Coronary artery (tissue), 2 donors: ENCODE measurements at places on chromosomes 12 and 14.

GRCh38 chr14:36450550-36450949 is 69.5 kb downstream of the NKX2-1 start:
- no peak for DNase-seq

- DNase-seq, result no peak
These were observed 4.3 kb downstream of the COQ10A start for GRCh38 chr12:56271031-56271430.

DNA sequence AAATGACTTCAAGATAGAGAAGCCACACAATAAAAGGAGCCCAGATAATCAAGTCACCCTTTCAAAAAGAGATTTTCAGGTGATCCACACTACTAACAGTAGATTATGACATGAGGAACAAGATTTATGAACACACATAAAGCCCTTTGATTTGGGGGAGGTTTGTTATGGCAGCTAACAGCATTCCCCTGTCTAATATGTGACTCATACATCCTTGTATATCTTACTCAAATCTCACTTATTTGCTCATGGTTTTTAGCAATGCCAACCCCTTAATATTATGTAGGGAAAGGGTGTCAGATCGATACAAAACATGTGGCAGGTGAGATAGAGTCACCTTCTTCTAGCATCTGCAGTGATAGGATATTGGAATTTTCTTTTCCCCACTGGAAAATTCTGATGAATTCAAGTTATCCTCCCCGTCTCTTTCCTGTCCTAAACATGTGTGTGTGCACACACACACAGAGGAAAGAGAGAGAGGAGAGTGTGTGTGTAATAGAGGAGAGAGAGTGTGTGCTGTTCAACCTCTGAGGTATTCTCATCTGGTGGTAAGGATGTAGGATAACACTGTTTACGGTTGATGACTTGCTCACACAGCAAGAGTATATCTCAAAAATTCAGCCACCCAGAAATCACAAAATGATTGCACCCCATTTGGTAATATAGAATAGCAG is 319.9 kb downstream of the KCNC2 start:
- DNase-seq, result no peak

DNA sequence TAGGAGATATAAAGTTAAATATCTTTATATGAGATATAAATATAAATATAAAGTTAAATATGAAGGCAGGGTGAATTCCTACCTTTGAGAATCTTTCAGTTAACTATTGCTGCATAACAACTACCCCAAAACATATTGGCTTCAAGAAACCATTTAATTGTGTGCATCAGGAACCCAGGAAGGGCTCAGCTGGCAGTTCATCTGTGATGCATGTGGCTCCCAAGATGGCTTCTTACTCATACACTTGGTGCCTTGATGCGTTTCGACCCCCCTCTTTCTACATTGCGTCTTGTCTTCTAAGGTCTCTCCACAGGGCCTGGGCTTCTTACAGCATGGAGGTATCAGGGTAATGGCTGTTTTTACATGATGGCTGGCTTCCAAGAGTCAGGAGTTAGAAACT is 253.9 kb upstream of the CRY1 start:
- DNase-seq, result no peak

- DNase-seq, result no peak
These were observed 192.2 kb downstream of the SYT1 start for GRCh38 chr12:79056775-79057174.

- no peak for DNase-seq
These were observed 187.6 kb downstream of the NAV3 start for GRCh38 chr12:78018171-78018910.

DNA sequence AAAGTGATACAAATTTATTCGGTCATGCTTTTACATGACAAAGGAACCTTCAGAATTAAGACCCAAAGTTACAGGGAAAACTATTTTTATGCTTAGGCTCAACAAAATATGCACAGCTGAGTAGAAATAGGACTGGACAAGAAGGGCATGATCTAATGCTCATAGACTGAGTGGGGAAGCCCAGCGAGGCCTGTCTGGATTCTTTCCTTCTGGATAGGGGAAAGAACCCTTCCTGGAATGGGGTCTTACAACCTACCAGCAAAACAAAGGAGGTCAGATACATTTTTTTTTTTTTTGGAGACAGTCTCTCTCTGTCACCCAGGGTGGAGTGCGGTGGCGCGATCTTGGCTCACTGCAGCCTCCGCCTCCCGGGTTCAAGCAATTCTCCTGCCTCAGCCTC is 2.2 kb upstream of the DDX55 start:
- no peak for DNase-seq

DNA sequence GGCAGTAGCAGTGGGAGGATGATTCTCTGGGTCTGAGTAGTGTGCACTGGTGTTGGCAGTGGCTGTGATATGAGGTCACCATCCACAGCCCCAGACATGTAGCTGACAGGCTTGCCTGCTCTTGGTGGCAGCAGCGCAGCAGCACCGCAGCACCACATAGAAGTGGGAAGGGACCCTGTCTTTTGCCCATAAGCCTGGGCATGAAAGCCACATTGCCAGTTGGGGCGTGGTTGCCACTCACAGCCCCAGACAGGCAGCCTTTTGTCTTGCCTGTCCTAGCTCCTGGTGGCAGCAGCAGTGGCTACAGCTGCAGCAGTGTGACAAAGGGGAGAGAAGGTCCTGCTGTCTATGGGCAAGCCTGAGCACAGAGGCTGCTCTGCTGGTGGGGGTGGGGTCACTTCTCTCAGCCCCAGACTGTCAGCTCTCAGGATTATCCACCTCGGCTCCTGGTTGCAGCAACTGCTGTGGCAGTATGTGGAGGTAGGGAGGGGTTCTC is 71.5 kb downstream of the BRMS1L start:
- no peak for DNase-seq

GRCh38 chr12:2390850-2391390 is 338.1 kb downstream of the CACNA1C start:
- DNase-seq, result peak; percentile 46

DNA sequence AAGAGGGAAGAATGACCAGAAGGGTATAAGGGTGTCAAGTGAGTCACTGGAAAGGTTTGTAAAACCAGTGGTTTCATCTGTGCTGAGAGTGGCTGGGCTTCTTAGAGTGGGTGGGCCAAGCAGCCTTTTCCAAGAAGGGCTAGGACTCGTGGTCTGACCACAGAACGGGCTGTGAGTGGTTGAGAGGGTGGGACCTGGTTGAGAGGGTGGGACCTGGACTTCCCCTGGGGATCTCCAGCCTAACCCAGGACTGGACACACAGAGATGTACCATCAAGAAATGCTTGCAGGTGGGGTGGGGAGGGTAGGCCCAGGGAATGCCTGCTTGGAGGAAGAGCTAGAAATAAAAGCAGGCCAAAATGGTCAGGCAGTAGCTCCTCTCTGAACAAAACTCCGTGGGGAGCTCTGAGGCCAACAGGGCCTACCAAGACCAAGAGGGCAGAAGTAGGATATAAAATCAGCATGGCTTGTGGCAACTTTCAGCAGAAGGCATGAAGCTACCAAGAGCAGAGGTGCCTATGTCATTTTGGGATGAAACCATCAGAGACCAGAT is 140.5 kb downstream of the FOXN3 start:
- DNase-seq, result peak; percentile 43

DNA sequence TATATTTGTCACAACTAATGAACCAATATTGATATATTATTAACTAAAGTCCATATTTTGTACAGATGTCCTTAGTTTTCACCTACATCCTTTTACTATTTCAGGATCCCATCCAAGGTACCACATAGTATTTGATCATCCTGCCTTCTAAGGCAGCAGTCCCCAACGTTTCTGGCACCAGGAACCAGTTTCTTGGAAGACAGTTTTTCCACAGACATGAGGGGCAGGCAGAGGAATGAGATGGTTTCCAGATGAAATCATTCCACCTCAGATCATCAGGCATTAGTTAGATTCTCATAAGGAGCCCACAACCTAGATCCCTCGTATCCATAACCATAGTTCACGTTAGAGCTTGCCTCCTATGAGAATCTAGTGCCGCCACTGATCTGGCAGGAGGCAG is 82.8 kb upstream of the BCL2L14 start:
- DNase-seq, result no peak

DNA sequence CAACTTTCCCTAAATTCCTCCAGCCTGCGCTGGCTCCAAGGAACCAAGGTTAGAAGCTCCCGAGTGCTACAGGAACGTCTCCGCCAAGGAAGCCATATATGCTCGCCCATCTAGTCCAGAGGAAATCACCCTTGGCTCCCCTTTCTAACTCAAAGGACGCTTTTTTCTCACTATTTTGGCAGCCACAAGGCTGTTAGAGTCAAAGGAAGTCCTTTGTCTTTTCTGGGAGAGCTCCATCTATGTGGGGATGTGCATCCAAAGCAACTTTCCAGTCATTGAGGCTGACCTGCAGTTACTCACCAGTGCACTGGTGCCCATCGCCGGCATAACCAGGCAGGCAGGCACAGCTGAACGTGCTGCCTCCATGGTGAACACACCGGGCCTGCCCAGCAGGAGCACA is 37.6 kb downstream of the RTRAF start:
- DNase-seq, result no peak

GRCh38 chr12:109432431-109432830 is 44.7 kb downstream of the KCTD10 start:
- no peak for DNase-seq

GRCh38 chr12:56189918-56190694 is 823 bp upstream of the SMARCC2 start:
- DNase-seq, result peak; percentile 89

GRCh38 chr12:99135376-99135775 is 490.3 kb downstream of the APAF1 start:
- DNase-seq, result no peak

DNA sequence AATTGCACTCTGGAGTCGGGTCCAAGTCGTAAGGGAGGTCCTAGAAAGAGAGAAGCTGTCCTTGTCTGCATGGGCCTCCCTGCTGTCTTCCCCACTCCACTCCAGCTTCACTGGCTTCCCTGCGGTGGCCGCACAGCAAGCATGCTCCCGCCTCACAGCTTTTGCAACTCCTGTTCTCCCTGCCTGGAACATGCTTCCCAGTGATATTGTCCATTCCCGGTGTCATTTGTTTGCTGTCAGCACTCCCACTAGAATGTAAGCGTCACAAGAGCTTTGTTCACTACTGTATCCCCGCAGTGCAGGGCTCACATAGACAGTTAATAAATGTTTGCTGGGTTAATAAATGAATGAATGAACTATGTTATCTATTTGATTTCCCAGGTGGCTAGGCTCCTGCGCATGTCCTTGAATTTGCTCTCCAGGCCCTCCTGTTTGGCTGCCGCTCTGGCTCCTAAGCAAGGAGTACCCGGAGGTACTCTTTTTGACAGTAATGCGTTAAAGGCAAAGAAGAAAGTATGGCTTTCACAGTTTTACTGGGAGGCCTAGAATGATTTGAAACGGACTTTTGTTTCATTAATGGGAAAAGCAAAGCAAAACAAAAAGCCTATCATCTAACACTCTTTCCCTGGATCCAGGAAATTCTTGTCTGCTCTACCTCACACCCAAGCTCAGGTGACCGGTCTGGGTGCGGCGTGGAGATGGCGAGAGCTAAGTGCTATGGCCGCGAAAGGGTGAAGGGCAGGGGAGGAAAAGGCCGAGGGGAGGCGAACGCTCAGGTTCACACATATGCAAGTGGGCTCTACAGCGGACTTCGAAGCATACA is 6.2 kb upstream of the SLC7A7 start:
- DNase-seq, result no peak

- DNase-seq, result no peak
These were observed 54.5 kb downstream of the DAD1 start for GRCh38 chr14:22534547-22534946.

DNA sequence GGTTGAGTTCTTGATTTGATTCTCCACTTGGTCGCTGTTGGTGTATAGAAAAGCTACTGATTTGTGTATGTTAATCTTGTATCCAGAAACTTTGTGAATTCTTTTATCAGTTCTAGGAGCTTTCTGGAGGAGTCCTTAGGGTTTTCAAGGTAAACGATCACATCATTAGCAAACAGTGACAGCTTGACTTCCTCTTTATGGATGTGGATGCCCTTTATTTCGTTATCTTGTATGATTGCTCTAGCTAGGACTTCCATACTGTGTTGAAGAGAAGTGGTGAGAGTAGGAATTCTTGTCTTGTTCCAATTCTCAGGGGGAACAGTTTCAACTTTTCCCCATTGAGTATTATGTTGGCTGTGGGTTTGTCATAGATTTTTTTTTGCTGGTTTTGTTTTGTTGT is 12.4 kb downstream of the MTRFR start:
- DNase-seq, result no peak

DNA sequence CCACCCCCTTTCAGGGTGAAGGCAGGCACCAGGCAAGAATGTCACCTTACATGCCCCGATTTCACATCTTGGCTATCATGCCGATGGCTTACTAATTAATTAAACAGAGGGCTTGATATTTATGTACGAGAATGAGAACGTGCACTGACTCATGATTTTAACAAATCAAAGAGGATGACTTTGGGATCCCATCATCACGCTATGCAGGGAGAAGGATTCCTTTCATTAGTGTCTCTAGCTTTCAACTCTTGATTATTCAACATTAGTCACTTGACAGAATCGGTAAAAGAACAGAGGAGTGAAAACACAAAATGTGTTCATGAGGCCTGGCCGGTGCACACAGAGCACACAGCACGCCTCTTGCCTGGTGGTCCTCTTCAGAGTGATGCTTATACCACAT is 80.6 kb downstream of the PRKAB1 start:
- DNase-seq, result no peak

- DNase-seq, result no peak
These were observed 129.9 kb upstream of the GRIN2B start for GRCh38 chr12:14111230-14111865.

- DNase-seq, result no peak
These were observed 9.6 kb upstream of the ASIC1 start for GRCh38 chr12:50047693-50048250.

DNA sequence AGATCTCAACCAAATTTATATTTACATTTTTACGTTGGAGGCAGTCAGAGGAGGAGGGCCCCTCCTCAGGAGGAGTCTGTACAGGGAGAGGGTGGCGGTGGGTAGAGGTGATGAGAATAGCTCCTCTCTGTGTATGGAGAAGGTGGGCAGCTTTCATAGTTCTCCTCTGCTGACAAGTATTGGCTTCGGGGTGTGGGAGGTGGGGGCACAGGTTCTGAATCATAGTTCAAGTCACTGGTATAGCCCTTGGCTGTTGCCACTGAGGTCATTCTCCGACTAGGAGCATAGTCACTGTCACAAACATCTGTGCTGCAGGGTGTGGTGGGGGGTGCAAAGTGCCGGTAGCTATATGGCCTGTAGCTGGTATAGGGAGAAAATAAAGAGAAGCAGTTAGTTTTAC is 50.3 kb downstream of the BCL2L14 start:
- no peak for DNase-seq

DNA sequence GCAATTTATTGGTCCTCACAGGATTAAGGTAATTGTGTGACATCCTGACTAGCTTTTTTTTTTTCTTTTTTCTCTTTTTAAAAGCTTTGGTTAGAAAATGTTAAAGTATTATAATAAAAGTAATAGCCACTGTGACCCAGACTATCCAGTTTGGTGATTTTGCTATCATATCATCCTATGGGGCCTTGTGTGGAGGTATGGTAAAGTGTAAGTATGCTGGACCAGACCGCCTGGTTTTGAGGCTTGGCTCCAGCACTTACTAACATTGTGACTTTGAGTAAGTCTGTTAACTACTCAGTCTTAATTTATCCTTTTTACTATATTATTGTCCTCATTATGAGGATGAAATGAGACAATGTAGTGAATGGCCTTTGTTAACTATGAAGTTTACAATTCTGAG is 15.5 kb downstream of the EID3 start:
- no peak for DNase-seq
